Activated effector memory CD4-positive, alpha-beta T cell treated with anti-CD3 and anti-CD28 coated beads, Interleukin-2, amount 50 U/mL, for 16 hours (primary cell): ENCODE measurements at places on chromosomes 3 and 15.

GRCh38 chr3:123246866-123247265 is 45.1 kb downstream of the SEC22A start:
- DNase-seq = no peak

GRCh38 chr15:100241572-100242482 is 99.9 kb downstream of the ADAMTS17 start:
- peak; percentile 44 for DNase-seq

DNA sequence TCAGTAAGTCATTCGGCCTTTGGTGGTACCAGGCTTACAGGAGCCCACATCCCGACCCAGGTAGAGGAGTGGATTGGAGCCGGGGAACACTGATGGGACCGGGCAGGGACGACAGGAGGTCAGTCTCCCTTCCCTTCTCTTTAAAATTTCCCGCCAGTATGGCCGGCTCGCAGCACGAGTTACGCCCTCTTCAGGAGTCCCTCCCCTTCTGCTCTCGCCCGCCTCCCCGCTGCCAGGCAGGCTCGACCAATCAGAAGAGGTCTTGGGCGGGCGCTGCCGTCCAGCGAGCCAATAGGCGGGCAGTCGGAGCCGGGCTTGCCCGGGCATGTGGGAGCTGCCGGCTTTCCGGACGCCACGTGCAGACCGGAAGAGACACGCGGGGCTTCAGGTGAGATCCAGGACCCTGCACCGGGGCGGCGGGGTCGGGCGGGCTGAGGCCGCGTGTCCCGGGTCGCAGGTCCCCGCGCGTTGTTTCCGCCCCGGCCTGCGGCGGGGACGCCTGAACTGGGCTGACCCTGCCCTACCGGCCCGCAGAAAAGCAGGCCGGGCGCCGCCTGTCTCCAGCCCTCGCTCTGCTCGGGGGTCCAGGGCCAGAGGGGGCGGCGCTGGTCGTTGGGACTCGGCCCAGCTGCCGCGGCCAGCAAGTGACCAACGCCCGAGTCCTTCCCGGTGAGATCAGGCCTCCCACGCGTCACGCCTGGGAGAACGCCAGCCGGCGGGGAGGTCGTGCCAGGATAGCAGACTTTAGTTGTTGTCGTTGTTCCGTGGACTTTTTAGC is at the start of gene AEN:
AEN (plus strand) TSS at position 346 of the 778 bp plus-strand sequence. CDS start 4,870 bp downstream, outside the sequence.
- peak; percentile 98 for DNase-seq

GRCh38 chr3:143786219-143787191 is 61.8 kb downstream of the SLC9A9 start:
- no peak for DNase-seq

DNA sequence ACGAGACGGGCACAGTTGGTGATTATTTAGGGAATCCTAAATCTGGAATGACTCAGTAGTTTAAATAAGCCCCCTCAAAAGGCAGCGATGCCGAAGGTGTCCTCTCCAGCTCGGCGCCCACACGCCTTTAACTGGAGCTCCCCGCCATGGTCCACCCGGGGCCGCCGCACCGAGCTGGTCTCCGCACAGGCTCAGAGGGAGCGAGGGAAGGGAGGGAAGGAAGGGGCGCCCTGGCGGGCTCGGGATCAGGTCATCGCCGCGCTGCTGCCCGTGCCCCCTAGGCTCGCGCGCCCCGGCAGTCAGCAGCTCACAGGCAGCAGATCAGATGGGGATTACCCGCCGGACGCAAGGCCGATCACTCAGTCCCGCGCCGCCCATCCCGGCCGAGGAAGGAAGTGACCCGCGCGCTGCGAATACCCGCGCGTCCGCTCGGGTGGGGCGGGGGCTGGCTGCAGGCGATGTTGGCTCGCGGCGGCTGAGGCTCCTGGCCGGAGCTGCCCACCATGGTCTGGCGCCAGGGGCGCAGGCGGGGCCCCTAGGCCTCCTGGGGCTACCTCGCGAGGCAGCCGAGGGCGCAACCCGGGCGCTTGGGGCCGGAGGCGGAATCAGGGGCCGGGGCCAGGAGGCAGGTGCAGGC is 318.0 kb downstream of the FGF12 start:
- DNase-seq = no peak

- no peak for DNase-seq
Observed at GRCh38 chr3:7800006-7800780, 701.4 kb upstream of the LMCD1 start.

DNA sequence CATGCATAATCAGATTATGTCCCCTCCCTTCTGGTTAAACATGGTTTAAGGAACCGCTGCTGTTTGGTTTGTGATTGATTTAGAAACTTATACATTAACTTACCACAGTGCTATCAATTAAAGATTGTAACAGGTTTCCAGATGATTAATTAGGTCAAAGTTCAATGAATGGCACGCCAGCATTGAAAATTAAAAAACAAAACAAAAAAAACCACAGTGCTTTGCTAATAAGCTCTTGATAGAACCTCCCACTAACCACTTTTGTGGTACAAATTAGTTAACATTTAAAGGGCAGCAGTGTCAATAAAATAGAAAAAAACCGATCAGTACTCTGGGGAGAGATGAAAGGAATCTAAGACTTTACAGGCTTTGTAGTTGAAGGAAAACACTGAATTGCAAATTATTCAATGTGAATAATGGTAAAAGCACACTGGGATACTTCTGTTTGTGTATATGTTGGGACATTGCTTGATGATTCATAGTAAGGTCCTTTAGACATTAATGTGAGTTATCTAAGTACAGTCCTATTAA is 7.6 kb upstream of the C3orf38 start:
- no peak for DNase-seq

- DNase-seq = no peak
Observed at GRCh38 chr15:61923173-61923572, 137.1 kb downstream of the VPS13C start.

- no peak for DNase-seq
Observed at GRCh38 chr15:68365770-68366169, 66.2 kb downstream of the ITGA11 start.

DNA sequence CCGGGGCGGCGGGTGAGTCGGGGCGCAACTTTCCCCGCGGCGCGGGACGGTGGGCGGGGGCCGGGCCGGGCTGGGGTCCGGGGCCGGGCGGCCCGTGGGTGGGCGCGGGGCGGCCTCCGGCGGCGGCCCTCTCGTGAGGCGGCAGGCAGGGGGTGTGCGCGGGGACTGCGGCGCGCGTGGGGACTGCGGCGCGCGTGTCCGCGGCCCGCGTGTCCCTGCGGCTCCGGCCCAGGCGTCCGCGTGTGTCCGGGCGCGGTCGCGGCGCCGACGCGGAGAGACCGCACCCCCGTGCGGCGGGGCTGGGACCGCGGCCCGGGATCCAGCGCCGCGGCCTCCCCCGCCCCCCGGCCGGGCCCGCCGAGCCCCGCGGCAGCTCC is 349 bp downstream of the PLXNA1 start:
- no peak for DNase-seq

DNA sequence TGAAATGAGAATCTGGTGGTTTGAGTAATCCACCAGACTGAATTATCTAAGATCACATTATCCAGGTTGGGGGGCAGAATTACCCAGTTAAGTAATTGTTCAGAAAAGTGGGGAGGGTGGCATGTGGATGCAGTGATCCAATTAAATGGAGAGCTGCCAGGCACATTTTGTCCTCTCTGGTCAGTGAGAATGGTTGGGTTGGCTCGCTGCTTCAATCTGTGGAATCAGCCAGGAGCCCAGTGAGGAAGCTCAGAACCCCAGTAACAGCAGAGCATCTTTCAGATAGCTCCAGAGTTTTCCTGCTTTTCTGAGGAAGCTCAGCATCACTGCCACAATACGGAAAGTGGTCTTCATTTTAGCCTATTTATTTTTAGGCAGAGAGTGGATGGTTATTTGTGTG is 6.4 kb upstream of the EXOG start:
- DNase-seq = no peak

DNA sequence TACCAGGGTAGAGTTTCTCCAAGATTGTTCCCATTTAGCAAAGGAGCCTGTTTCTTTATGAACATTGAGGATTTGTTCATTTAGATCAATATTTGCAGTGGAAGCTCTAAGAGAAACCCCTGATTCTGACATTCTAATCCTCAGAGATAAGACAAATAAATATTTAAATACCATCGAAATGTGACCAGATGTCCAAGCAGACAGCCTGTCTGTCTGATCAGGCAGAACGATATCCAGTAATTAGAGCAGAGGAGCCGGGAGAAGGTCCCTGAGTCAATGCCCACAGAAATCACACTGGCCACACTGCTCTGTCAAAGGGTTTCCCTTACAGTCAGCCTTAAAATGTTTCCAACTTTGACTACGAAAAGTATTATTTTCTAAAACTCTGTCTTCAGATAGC is 15.7 kb upstream of the ARPIN start:
- no peak for DNase-seq

DNA sequence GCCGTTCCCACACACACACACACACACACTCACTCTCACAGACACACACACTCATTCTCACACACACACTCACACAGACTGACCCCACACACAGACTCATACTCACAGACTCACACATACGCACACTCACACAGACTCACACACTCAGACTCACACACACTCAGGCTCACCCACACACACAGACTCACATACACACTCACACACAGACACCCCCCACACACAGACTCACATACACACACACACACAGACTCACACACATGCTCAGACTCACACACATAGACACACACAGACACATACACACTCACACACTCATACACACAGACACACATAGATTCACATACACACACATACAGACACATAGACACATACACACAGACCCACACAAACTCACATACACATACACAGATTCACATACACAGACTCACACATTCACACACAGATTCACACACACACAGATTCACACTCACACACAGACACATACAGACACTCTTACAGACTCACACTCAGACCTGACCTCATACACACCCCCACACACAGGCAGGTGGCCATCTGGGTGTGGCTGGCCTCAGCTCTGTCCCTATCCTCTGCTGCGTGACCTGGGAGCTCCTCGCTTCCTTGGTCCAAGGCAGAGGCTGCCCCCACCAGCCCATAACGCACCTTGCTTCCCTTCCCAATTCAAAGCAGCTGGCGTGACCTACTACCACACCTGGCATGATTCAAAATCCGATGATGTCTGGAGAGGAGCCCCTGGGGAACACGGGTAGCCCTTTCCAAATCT is 1.9 kb downstream of the C3orf22 start:
- DNase-seq = no peak

DNA sequence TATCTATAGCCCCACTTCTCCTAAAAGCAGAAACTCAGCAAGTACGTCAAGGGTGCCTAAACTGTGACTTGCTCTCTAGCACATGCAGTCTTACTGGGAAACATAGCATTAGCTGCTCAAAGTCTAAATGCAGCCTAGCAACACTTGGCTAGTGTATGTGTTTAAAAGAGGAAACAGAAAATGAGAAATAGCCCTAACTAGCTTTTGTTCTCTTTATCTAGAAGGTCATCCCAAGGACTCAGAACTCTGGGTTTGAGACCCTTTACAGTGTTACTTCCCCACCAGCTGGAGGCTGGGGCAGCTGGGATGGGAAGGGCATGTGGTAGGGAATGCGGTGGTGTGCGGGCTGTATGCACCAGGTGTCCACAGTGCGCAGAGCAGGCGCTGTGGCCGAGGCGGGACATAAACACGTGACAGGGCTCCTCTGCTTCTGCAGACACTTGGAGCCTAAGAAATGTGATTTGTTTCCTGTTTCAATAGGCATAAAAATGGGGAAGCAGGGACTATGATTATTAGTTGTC is 13.3 kb downstream of the ETV5 start:
- DNase-seq = no peak

DNA sequence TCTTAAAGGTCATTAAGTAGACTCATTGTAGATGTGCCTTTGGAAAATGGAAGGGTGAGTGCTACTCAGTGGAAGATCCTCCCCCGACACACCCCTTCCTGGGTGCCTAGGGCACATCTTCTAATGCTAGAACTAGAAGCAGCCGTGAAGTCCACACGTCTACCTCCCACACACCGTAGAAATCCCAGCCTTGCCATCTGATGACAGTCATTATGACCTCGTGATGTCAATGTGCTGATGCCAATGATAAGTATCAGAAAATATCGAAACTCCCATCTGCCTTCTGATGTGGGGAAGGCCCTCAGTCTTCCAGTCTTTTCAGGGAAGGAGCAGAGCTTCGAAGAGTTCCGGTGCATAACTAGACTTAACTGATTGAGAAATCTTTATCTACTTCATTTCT is 282.1 kb upstream of the ROPN1 start:
- no peak for DNase-seq

- DNase-seq = no peak
Observed at GRCh38 chr3:143464850-143465249, 345.3 kb downstream of the CHST2 start.

DNA sequence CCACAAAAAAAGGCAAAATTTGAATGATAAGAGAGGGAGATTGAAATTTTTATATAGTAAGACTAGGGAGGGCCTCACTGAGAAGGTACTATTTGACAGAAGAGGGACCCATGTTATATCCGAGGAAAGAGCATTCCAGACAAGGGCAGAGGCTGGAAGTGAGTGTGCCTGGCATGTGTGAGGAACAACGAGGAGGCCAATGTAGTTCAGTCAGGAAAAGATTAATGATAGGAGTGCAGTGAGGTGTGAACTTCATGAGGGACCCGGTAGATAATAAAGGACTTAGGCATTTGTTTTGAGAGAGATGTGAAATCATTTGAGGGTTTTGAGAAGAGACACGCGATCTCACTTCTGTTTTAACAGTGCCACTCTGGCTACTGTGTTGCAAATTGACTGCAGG is 36.3 kb downstream of the ASTE1 start:
- no peak for DNase-seq

DNA sequence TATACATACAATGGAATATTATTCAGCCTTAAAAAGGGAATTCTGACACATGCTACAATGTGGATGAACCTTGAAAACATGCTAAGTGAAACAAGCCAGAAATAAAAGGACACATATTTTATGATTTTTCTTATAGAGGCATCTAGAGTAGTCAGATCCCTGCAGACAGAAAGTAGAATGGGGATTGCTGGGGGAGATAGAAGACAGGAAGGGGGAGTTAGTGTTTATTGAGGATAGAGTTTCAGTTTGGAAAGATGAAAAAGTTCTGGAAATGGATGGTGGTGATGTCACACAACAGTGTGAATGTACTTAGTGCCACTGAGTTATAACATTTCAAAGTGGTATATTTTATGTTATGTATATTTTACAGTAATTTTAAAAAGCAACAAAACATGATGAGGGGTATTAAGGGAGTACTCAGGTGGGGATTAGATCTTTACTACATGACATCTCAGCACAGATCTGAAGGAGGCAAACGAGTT is 4.7 kb downstream of the ITPR1 start:
- no peak for DNase-seq

- peak; percentile 67 for DNase-seq
Observed at GRCh38 chr3:45034612-45035252, 8.6 kb downstream of the CLEC3B start.

DNA sequence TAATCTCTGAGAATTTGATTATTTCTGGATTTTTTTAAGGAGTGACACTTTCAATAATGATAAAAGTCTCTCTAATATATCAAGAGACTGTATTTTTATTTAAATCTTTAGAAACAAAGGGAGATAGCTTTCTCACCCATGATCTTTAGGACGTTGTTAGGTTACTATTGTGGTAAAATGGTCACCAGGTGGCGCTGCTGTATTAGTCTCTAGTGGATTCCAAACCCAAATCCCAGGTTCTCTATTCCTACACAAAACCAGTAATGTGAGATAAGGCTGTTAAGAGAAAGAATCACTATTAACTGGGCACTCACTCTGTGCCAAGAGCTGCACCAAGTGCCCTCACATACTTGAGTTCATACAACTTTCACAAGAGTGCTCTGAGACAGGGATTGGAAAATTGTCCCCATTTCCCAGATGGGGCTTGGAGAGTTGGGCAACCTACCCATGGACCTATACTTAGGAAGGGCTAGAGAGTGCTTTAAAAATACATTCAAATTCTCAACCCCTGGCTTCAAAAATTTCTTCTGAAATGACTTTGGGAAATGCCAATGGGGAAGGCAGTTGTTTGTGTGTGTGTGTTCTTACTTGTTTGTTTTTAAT is 593.4 kb upstream of the TGFBR2 start:
- DNase-seq = peak; percentile 74
